ENCODE measurements at places on chromosomes 6 and 20.

- DNase-seq: peak; percentile 32
These were observed 76.6 kb upstream of the CCDC167 start for GRCh38 chr6:37576336-37576737.

DNA sequence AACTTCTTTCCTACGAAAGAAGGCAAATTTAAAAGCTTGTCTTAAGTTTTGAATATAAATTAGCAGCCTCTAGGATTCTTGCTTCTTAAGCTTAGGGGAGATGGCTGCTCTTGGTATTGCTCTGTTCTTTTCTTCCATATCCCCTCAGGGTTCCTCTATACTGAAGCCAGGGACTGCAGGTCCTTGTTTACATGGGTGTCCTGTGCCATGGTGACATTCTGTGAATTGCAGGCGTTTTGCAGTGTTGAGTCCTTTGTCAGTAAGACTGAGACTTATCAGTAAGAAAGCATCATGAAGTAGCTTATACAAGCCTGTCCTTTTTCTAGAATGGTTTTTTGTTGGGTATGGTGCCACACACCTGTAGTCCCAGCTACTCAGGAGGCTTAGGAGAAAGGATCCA is 147.8 kb downstream of the ARID1B start:
- no peak for DNase-seq

DNA sequence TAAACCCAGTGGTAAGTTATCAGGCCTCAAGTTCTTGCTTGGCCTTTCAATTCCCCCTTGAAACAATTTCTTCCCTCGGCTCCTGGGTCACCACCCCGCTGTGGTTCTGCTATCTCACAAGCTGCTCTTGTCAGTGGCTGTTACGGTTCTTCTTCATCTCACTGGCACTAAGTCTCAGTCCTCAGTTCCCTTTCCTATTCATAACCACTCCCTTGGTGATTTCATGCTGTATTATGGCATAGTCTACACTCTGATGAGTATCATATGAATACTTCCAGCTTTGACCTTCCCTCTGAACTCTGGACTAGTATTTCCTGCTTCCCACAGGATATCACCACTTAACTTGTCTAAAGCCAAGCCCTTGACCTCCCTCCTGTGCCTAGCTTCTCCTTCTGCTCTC is 7.9 kb downstream of the TAAR1 start:
- DNase-seq: no peak

- DNase-seq: no peak
These were observed 277.7 kb upstream of the RIMS1 start for GRCh38 chr6:71608646-71609045.

DNA sequence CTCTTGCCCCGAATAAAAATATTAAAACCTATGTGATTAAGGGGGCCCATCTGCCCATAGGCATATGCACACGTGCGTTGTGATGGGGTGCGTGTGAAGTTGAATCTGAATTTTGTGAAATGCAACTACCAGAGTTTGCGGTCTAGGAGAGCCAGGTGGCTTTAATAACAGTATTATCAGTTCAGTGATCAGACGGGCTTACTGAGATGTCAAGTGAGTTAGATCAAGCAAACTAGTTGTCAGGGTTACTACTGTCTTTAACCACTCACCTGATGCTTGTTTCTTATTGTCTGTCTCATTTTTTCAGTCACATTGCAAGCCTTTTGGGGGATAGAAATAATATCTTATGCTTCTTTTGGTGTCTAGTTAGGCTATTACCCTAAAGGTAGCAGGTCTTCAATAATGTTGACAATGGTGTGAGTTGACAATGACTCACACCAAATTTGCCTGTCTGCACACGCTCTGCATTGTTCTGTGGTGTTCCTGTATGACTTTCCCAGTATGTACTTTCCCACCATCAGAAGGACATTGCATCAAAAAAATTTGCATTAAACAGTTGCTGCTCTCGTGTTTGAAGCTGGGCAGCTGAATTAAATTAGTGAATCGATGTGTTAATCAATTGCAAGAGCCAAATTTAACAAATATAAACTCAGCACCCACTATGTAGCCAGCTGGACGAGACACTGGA is 103.1 kb upstream of the NAA20 start:
- DNase-seq: no peak

- peak; percentile 28 for DNase-seq
These were observed 548 bp downstream of the AGPAT4 start for GRCh38 chr6:161273274-161273751.

All from stromal cell of bone marrow (primary cell).